ENCODE measurements at places on chromosomes 6 and 20.

- DNase-seq: no peak
These were observed 206.6 kb downstream of the DLL1 start for GRCh38 chr6:170084166-170084730.

- DNase-seq: no peak
These were observed 1.4 kb upstream of the TSPYL4 start for GRCh38 chr6:116255246-116255800.

- DNase-seq: no peak
These were observed 5.0 kb downstream of the ASIP start for GRCh38 chr20:34246126-34246626.

- DNase-seq: no peak
These were observed 3.3 kb upstream of the APMAP start for GRCh38 chr20:24995741-24996448.

DNA sequence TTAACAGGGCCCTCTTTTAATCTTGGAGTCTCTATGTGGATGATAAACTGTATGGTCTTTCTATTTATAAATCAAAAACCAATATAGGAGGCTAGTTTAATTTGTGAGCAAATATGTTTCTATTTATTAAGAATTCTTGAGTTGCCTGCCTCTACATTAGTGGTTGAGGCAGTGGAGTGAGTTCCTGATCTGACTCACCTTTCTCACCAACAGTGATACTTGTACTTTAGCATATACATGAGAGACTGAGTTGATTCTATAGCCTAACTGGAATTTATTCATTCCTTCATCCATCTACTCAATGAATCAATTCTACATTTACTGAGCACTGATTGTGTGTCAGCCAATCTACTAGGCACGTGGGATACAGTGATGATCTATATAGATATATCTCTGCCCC is 126.9 kb downstream of the TRMT11 start:
- DNase-seq: no peak

All from stimulated activated CD4-positive, alpha-beta T cell treated with anti-CD3 and anti-CD28 coated beads, Interleukin-12 subunit alpha, Interleukin-12 subunit beta, amount 100 ng/mL, for 48 hours (primary cell).